ENCODE measurements at places on chromosomes 3 and 15.

- H3K27me3 ChIP-seq = no peaks in the 10 kb centered on the region
- no peak for DNase-seq
- H3K4me1 ChIP-seq = no peaks in the 10 kb centered on the region
- no peaks in the 10 kb centered on the region for H3K36me3 ChIP-seq
Measured at GRCh38 chr15:79257454-79257853, 25.1 kb upstream of the ANKRD34C start.

GRCh38 chr3:171377859-171378258 is 82.3 kb downstream of the TNIK start:
- no peaks in the 10 kb centered on the region for H3K27me3 ChIP-seq
- no peak overlapping the region for H3K27ac ChIP-seq
- no peak for DNase-seq
- no peaks in the 10 kb centered on the region for H3K36me3 ChIP-seq
- no peak overlapping the region for H3K4me3 ChIP-seq

- H3K27ac ChIP-seq = no peak within 1 kb of the TSS
- no peaks in the 10 kb centered on the region for H3K36me3 ChIP-seq
- H3K4me3 ChIP-seq = no peak within 1 kb of the TSS
- no peaks in the 10 kb centered on the region for H3K27me3 ChIP-seq
- H3K4me1 ChIP-seq = peaks cover 16% of the 10 kb centered on the region
- no peak for DNase-seq
Measured at GRCh38 chr15:74235962-74236361, at the start of gene CCDC33. Gene CCDC33 (plus strand): TSS chr15:74236326. CDS start chr15:74236720, 394 bp downstream.

DNA sequence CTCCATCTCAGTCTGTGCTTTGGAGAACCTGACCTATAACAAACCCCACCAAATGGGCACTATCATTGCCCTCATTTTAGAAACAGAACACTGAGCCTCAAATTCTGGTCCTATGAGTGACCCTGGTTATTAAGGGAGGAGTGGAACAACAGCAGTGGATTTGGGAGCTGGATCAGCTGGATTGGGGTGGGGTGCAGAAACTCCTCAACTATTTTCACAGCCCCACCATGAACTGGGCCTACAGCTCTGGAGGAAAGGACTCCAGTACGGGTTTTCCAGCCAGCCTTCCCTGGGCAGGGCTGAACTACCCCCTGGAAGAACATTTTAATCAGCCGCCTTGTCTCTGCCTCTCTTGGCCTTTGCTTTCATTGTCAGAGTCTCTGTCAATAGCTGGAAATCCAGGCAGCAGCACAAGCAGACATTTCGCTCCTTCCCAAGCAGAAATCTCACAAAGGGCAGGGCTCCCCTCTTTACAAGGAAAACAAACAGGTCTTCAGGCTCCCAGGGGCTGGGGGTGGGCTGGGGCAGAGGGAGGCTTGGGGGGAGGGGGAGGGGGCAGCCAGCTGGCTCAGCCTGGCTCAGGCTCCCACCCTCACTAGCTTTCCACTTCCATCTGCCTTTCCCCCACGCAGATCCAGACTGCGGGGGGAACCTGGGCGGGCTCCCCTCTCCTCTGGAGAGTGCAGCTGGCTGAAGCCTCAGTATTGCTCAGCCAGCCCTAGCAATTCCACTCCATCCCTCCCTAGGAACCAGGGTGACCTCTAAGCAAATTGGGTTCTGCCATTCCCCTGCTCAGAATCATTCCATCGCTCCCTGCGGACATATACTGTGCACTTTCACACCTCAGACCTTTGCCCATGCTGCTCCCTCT is 13.7 kb upstream of the TLE3 start:
- H3K36me3 ChIP-seq = no peaks in the 10 kb centered on the region
- H3K4me1 ChIP-seq = peaks cover 7% of the 10 kb centered on the region
- H3K4me3 ChIP-seq = peak overlapping the region; percentile 17
- no peak overlapping the region for H3K27ac ChIP-seq
- H3K27me3 ChIP-seq = no peaks in the 10 kb centered on the region

DNA sequence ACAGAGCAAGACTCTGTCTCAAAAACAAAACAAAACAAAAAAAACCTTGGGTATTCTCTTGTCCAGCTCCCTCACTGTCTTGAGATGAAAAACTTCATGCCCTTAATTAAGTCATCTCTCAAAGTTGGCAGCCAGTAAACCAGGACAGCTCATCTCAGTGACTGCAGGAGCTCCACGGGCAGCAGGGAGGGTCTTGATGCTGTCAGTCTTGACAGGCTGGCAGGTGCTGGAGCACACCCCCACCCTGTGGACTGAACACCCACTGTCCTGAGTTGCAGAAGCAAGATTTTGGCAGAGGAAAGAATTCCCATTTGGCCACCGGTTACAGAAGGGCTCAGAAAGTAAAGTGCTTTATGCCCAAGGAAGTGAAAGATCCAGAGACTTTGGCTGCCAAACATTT is 8.0 kb downstream of the DNAJA4 start:
- H3K27me3 ChIP-seq = no peaks in the 10 kb centered on the region
- DNase-seq = no peak
- no peaks in the 10 kb centered on the region for H3K36me3 ChIP-seq
- no peak overlapping the region for H3K4me3 ChIP-seq
- no peak overlapping the region for H3K27ac ChIP-seq
- H3K4me1 ChIP-seq = no peaks in the 10 kb centered on the region

- H3K4me1 ChIP-seq = no peaks in the 10 kb centered on the region
- no peaks in the 10 kb centered on the region for H3K36me3 ChIP-seq
- H3K27ac ChIP-seq = no peak overlapping the region
- H3K4me3 ChIP-seq = no peak overlapping the region
Measured at GRCh38 chr3:46280105-46280797, 38.0 kb downstream of the CCR3 start.

GRCh38 chr15:74165461-74165860 is 8.0 kb upstream of the ISLR start:
- no peak overlapping the region for H3K27ac ChIP-seq
- no peak overlapping the region for H3K4me3 ChIP-seq
- H3K36me3 ChIP-seq = no peaks in the 10 kb centered on the region
- H3K4me1 ChIP-seq = no peaks in the 10 kb centered on the region
- no peaks in the 10 kb centered on the region for H3K27me3 ChIP-seq

- DNase-seq = no peak
- peaks cover 17% of the 10 kb centered on the region for H3K4me1 ChIP-seq
- H3K36me3 ChIP-seq = no peaks in the 10 kb centered on the region
- no peak overlapping the region for H3K27ac ChIP-seq
- H3K27me3 ChIP-seq = no peaks in the 10 kb centered on the region
Measured at GRCh38 chr15:76149291-76149915, 89.6 kb downstream of the TMEM266 start.

DNA sequence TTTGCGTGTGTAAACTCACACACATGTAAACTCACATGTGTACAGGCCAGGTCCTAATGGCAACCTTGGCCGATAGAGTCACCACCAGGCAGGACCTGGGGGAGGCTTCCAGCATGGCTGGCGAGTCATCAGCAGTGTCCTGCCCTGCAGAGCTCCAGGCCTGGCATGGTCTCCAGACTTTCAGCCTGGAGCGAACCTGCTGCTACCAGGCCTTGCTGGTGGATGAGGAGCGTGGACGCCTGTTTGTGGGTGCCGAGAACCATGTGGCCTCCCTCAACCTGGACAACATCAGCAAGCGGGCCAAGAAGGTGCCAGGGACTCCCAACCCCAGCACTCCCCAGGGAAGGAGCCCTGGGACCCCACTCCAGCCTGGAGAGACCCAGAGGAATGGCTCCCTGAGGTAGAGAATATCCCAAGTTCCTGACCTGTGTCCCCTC is 1.0 kb downstream of the SEMA3B start:
- no peak for DNase-seq
- no peaks in the 10 kb centered on the region for H3K4me1 ChIP-seq
- H3K4me3 ChIP-seq = no peak overlapping the region
- H3K36me3 ChIP-seq = no peaks in the 10 kb centered on the region

DNA sequence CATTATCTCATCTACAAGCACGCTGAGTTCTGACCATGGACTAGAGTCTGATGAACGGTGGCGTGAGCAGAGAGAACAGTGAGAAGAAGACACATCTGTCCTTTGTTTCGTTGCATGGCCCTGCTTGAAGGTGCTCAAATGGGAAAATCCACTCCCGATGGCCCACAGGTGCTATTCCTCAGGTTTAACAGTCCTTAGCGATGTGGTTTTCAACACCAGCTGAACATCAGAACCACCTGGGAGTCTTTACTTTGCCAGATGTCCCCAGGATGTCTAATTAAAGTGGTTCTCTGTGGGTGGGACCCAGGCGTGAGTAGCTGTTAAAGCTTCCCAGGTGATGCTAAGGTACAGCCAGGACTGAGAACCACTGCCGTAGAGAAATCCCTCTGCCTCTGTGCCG is 13.0 kb downstream of the ADAMTS17 start:
- H3K36me3 ChIP-seq = no peaks in the 10 kb centered on the region
- no peaks in the 10 kb centered on the region for H3K27me3 ChIP-seq
- no peak overlapping the region for H3K27ac ChIP-seq
- H3K4me1 ChIP-seq = no peaks in the 10 kb centered on the region
- no peak overlapping the region for H3K4me3 ChIP-seq

GRCh38 chr3:78857494-78858111 is 910.2 kb downstream of the ROBO1 start:
- no peaks in the 10 kb centered on the region for H3K4me1 ChIP-seq
- H3K36me3 ChIP-seq = no peaks in the 10 kb centered on the region
- no peak overlapping the region for H3K4me3 ChIP-seq
- H3K27ac ChIP-seq = no peak overlapping the region
- H3K27me3 ChIP-seq = no peaks in the 10 kb centered on the region

GRCh38 chr3:72120039-72120438 is 335.1 kb upstream of the PROK2 start:
- no peaks in the 10 kb centered on the region for H3K27me3 ChIP-seq
- no peak overlapping the region for H3K4me3 ChIP-seq
- peaks cover 3% of the 10 kb centered on the region for H3K4me1 ChIP-seq
- no peak overlapping the region for H3K27ac ChIP-seq
- H3K36me3 ChIP-seq = no peaks in the 10 kb centered on the region

Measured in H1 (cell line).